ENCODE measurements at places on chromosomes 12 and 14.

DNA sequence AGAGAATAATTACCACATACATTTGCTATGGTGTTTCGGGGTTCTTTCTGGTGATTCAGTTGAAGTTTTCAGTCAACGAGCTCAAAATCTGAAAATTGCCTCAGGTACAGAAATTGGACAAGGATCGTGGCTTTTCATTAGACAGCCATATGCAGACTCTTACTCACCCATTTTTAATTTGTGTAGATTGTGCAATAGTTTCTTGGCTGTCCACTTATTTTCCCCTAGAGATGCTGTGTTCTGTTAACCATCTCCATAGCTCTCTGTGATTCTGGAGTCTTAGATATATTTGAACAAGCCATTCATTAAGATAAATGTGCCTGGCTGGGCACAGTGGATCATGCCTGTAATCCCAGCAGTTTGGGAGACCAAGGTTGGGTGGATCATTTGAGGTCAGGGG, 497.1 kb upstream of the RPL10L start:
- DNase-seq, result no peak

DNA sequence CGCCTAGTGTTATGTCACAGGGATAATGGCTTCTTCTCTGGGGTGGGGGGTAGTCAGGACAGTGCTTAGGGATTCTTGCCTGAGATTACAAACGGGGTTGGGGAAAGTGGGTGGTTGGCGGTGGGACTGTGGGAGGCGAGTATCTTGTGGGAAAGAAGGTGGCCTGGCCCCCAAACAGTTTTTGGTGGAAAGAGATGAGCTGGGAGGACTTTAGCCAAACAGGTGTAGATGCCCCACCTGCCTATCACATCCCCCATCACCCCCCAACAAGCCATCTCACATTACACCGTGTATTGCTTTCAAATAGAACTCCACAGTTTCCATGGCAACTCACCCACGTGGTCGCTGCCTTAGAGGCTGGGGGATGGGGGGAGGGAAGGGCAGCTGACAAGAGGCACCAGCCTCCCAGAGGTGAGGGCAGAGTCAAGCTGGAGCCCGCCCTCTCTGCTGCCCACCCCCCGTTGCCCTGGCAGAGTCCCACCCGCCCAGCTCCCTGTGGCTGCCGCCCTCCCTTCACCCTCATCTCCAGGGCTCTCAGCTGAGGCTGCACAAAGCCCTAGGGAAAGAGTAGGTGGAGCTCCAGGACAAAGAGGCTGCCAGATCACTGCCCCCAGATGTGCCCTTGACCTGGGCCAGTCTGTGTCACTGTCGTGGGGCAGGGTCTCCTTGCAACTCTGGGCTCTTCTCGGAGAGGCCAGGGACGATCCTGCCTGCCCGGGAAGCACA, 98.3 kb downstream of the LRRC74A start:
- DNase-seq, result no peak

DNA sequence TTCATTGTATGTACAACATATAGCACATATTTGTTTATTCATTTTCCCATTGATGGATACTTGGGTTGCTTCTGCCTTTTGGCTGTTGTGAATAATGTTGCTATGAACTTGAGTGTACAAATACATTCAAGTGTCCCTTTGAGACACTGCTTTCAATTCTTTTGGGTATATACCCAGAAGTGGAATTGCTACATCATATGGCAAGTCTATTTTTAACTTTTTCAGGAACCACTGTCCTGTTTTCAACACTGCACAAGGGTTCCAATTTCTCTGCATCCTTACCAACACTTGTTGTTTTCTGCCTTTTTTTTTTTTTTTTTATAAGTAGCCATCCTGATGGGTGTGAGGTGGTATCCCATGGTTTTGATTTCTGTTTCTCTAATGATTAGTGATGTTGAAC, 15.9 kb downstream of the RBMS2 start:
- no peak for DNase-seq

GRCh38 chr14:104785708-104786080, 9.9 kb downstream of the AKT1 start:
- DNase-seq, result no peak

GRCh38 chr12:79841248-79841877, 93.5 kb downstream of the PPP1R12A start:
- no peak for DNase-seq

DNA sequence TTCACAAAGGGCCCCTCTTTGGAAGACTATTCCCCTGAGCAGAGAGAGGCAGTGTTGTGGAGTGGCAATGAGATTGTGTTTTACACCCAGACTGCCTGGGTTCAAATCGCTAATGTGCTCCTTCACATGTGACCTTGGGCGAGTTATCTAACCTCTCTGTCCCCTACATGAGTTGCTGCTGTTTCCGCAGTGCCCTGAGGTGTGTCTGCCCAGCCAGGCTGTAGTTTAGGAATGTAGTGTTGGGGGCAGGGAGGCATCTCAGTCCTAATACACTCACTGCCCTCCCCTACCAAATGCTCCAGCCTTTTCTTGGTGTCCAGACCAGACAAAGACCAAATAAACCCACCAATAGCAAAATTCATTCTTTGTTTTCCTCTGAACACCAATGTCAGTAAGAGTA, 78.6 kb downstream of the SLC24A4 start:
- no peak for DNase-seq

DNA sequence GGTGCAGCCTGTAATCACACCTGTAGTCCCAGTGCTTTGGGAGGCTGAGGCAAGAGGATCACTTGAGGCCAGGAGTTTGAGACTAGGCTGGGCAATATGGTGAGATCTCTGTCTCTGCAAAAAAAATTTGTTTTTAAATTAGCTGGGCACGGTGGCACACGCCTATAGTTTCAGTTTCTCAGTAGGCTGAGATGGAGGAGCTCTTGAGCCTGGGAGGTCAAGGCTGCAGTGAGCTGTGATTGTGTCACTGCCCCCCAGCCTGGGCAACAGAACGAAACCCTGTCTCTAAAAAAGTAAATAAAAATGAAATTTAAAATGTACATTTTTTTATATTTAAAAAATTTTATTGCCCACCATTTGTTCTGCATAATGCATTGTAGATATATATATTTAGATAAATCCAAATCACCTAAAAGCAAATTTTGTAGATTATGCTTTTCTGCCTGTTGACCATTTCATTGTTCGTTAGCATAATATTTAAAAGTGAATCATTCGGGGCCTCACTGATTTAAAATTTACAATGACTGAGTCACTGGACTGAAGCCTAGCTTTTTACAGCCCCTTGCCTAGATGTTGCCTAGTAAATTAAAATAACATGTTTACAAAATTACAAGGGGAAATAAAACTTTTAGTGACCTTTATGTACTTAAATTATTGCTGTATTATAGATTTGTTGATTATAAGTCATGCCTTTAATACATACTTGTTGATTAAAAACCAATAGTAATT, 87.9 kb downstream of the USP15 start:
- no peak for DNase-seq

DNA sequence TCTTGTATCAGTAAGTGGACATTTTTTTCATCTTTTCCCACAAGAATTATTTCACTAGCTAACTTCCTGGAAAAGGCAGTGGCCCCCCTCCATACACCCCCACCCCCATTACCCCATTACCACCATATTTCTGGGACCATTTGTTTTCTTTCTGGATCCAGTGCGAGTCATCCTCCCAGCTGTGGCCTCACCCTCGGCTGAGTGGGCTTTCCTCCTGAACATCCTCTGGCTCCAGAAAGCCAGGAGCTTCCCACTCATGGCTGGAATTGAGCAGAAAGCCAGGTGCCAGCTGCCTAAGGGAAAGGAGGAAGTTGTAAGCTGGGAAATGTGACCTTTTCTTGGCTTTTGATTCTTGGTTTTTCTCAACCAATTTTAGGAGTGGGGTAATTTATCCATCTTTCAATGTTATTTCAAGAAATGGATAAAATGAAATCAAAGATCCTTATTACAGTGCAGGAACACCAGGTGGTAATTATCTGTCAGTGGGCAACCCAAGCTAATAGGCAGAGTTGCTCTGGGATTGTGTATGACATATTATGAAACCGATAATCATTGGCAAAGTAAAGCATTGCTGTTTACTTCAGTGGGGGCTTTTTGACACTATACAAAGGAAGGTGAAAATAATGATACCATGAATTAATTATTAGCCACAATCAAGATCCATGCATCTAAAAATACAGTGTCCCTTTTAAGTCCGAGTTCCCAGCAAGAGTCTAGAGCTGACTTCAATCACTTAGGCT, 124.6 kb downstream of the KICS2 start:
- no peak for DNase-seq

DNA sequence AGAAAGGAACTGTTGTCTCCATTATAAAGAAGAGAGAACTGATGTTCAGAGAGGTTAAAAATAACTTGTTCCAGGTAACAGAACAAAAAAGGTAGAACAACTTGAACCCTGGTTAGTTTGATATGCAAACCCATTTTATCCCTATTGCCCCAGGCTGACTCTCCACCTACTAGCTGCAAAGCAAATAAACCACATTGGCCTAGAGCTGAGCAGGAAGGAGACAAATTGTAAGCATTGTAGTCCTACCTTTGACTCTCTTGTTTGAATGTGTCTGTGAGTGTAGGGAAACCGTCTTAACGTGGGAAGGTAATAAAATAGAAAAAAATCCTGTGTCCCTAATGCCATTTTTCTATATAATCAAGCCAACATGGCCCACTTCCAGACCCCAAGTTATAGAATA, 126.4 kb downstream of the CCER1 start:
- DNase-seq, result no peak

DNA sequence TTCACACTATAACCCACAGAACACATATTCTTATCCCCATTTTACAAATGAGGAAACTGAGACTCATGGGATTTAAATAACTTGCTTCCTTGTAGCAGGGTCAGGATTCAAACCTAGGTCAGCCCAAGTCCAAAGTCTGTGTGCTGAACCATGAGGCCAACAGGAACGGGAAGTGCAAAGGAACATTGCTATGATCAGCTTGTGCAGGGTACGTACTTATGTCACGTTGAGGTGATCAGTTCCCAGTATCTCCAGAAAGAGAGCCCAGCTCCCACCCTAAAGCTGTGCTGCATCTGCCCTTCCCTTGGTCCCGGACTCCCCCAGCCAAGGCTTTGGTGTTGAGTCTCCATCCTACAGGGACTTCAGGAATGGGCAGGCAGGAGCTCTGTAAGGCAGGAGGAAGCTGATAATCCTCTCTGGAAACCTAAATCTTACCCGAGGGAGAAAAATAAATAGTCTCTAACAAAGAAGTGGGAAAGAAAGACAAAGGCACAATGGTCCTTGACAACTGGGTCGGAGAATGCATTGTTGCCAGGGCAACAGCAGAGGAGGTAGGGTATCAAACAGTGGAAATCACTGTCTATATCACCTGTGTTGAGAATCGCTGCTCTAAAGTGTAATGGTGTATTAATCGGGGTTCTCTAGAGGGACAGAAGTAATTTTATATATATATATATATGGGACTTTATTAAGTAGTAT, 82.5 kb upstream of the FICD start:
- no peak for DNase-seq

GRCh38 chr12:120847392-120847791, 56.8 kb downstream of the SPPL3 start:
- DNase-seq, result no peak

- DNase-seq, result no peak
Observed at GRCh38 chr14:88698651-88699050, 94.1 kb downstream of the EML5 start.

- no peak for DNase-seq
Observed at GRCh38 chr12:659090-659683, 4.1 kb downstream of the NINJ2 start.

DNA sequence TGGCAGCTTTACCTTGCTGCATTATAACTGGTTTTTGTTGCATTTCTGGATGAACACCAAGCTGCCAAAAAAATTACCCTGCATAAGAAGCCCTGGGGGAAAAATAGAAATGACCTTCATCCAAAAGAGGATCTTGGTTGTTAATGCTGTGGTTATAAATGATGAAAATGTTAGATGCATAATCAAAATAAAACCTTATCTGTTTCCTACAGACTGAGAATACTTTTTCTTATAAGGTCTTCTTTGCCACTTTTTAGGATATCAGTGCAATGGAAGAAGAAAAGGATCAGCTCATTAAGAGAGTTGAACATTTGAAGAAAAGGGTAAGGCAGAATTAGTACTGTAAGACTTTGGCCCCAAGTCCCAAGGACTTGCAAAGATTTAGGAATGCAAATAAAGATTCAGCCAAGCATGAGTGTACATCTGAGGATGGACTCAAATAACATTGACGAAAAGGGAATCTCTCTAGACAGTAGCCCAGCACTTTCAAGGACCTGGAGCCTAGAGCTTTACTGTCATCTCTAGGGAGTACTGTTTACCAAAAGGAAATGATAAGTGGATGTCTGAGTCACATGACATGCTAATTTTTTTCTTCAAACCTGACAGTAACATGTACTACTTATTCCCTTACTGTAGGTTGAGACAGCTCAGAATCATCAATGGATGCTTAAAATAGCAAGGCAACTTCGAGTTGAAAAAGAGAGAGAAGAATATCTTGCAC, 10.7 kb downstream of the IFT81 start:
- no peak for DNase-seq

- no peak for DNase-seq
Observed at GRCh38 chr12:32159925-32160324, 53.3 kb downstream of the BICD1 start.

DNA sequence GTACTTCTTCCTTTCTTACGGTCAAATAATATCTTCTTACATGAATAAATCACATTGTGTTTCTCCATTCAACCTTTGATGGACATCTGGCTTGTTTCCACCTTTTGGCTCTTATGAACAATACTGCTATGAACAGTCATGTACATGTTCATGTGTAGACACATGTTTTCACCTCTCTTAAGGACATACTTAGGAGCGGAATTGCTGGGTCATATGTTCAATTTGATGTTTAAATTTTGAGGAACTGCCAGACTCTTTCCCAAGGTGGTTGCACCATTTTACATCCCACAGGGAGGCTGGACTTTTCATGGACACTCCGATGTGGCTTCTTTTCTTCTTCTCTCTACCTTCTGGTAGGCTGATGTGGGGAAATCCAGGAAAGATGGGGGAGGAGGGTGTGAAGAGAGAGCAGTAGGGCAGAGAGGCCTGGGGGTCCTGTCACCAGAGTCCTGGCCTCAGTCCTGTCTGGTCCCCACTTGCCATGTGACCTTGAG, 16.8 kb downstream of the LGMN start:
- no peak for DNase-seq

- DNase-seq, result no peak
Observed at GRCh38 chr12:65631621-65632111, 192.6 kb upstream of the HMGA2 start.

DNA sequence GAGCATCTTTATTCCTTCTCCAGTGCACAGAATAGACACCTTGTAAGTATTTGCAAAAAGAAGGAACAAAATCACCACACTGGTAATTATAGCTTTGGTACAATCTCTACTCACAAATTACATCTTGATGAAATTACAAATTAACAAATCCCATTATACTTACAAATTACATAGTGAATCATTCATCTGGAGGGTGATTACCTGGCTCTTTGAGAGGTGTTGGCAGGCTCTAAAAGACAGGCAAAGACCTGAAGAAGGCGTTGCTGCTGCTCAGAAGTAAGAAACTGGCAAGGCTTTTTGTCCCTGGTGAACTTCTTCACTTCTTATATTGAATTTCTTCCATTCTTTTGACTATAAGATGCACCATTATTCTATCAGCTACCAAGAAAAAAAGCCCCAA, 21.7 kb upstream of the LMNTD1 start:
- no peak for DNase-seq

- DNase-seq, result no peak
Observed at GRCh38 chr12:124652661-124653060, 85.2 kb upstream of the NCOR2 start.
